Stimulated activated CD4-positive, alpha-beta T cell treated with anti-CD3 and anti-CD28 coated beads, Interleukin-2, amount 100 ng/mL, for 4 hours (primary cell): ENCODE measurements at places on chromosomes 7 and 10.

- DNase-seq = no peak
Measured at GRCh38 chr10:6788731-6789130, 208.7 kb upstream of the PRKCQ start.

GRCh38 chr10:804191-804781 is 114.8 kb upstream of the DIP2C start:
- no peak for DNase-seq

- DNase-seq = no peak
Measured at GRCh38 chr7:122883049-122883680, 3.1 kb downstream of the CADPS2 start.

DNA sequence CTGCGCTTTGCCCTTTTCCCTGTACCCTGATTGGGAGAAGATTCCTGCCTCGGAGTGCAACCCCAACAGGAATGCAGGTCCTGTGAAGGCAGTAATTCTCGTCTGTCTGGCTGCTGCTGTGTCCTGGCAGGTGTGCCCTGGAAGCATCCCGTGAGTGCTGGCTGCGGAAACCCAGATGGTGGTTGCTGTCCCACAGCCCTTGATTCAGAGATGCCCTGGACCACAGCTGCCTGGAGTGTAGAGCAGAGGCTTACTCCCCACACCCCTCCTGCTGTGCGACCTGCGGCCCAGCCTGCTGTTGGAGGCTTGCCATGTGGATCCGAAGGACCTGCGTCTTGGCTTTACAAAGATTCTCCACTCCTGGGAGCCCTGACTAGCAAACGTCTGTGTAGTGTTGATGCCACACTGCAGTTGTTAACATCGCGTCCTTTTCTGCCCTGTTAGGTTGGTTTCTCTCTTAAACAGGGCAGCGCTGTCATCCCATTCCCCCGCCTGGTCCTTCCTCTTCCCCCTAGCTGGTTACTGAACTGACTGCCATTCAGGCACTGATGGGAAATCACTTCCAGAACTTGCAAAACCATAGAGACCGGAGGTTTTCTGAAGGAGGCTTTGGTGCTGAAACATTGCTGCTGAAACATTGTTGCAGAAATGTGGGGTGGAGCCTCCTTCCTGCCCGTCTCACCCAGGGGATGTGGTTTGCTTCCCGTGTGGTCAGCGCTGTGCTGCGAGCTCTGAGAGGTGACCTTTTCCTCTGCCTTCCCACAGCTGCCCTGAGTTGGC is 53.3 kb downstream of the DNAJB6 start:
- no peak for DNase-seq

GRCh38 chr10:17516376-17516775 is 62.0 kb upstream of the ST8SIA6 start:
- no peak for DNase-seq

- DNase-seq = no peak
Measured at GRCh38 chr10:49001870-49002672, 62.4 kb upstream of the LRRC18 start.

DNA sequence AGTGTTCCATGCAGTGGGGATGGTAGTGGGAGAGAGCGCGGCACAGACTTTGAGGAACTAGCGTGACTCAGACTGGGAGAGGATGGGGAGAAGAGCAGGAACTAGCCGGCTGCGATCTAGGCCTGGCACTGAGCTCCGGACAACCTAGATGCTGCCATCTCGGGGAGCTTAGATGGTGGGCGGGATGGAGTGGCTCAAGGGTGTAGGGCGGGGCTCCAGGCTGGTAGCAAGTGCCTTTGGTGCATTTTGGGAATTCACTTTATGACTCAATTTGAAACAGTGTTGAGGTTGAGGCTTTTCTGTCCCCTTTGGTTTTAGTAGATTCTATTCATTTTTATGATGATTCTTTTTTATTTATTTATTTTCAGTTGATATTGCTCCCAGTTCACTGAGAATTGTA is 185.3 kb upstream of the GPR26 start:
- DNase-seq = no peak

DNA sequence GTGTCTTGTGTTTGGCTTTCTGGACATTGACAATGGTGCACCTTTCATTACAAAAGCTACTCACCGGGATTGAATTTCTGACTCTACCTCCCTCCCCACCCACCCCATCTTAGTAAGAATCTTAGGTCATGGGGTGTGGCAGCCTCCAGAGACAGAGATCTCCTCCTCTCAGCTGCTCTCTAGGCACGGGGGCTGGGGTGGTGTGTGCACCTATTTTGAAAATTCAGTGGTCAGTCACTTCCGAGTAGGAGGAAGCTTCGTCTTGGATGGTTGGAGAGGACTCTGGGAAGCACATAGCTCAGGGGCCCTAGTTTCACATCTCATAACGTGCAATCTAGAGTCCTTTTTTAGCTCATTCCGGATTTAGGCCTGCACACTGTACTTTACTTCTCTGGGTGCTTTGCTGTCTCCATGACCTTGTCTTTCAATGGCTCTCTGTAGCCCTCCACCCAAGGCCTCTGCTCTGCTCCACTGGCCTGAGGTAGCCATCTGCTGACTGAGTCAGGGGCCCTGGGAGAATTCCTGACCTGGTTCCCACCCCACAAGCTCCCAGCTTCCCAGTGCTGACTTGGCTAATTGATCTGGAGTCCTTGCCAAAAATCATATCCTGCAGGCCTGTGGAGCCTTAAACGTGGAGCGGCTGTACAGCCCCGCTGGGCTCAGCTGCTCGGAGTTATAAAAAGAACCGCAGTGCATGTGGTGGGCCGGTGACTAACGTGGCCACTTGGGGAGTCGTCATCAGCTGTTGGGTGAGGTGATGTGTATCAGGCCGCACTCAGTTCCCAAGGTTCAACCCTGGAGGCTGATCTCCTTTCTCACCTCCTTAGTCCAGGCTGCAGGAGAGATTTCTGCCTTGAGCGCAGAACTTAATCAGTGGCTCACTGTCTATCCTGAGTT is 19.3 kb upstream of the ADAMTS14 start:
- DNase-seq = no peak

GRCh38 chr10:44856696-44857095 is 54.4 kb upstream of the TMEM72 start:
- DNase-seq = no peak

- DNase-seq = no peak
Measured at GRCh38 chr10:87623191-87623590, 36.5 kb upstream of the PAPSS2 start.

GRCh38 chr10:96014473-96015102 is 28.8 kb upstream of the CCNJ start:
- DNase-seq = no peak

DNA sequence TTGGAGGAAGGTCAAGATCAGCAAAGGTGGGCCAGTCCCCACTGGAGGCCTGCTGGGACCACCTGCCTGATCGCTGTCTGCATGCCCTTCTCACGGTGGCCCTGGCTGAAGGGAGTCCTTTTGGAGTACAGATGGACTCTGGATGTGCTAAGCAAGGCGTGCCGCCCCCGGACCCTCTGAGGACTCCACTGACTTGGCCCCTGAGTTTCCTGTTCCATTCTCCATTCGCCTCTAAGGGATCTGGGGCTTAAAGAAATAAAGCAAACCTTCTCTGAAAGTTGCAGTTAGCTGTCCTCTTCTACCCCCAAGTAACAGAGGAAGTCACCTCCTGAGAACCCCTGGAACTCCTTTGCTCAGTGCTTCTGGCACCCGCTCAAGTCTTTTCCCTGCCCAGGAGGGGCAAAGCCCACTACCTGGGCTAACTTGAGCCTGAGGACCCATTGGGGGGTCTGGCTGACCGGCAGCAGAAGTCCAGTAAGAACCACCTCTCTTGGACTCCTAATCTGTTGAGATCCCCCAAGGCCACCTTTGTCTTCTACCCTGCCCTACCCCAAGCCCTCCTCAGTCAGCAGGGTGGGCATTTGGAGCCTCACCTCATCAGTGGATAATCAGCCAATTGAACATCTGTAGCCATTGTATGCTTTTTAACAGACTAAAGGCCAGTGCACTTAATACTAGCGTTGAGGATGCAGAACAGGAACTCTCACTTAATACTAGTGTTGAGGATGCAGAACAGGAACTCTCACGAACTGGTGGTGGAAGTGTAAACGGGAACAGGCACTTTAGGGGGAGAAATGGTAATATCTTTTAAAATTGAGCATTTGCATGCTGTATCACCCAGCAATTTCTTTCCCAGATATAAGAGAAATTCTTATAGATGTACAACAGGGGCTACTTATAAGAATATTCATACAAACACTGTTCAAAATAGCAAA is 2.2 kb downstream of the TBATA start:
- no peak for DNase-seq

DNA sequence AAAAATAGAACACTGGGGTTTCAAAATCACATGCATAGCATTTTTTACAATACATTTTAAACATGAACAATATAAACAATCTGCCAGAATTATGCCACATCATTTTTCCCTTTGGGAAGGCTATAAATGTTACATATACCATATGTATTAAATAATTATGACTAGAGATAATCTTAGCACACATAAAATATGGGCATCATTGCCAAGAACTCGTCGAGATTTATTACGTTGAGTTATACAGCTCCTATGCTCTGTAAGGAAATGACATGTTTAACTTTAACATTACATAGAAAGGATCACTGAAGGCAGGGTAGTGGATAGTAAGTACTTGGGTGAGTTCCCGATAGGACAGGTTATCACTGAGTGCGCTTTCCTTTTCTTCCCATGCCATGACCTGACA is 267.8 kb downstream of the PARD3 start:
- no peak for DNase-seq

DNA sequence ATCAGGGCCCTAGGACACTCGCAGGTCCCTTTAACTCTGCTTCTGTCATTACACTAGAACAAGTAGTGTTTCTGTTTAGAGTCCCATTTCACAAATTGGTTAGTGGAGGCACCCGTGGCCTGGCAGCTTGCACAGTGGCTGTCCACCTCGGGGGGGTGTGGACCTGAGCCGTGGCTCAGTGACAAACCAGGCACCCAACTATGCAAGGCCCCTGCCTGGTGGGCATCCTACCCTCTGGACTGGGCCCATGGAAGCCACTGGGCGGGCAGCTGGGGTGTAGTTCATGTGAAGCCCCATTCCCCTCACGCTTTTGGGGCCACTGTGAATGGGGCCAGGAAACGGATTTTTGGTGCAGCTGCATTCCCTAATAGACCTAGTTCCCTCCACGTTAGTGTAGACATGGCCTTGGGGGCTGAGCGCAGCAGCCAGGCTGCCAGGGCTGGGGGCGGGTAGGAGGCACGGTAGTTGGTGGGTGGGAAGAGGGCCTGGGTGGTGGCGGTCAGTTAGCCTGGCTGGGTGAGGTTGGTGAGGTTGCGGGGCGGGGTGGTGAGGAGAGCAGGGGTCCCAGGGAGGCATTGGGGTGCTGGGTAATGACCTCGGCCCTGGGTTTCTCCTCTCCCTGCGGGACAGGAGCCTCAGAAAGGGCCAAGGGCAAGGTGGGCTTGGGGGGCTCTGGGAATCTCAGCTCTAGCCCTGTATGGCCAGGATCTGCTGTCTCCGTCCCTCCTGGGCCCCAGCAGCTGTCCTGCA is 18.7 kb downstream of the ZNF316 start:
- no peak for DNase-seq

DNA sequence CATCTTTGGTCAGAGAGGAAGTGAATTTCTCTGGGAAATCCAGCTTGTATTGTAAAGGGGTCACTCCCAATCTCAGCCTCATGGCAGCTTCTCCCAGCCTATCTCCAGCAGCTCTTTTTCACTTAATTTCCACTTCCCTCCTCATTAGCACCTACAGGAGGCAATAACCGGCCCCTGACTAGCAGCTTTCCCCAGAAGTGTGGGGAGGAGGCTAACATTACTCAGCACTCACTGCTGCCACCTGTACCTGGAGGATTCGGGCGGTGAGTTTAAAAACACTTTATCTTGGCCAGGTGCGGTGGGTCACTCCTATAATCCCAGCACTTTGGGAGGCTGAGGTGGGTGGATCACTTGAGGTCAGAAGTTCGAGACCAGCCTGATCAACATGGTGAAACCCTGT is 3.8 kb downstream of the NODAL start:
- no peak for DNase-seq

GRCh38 chr10:60532696-60533468 is 143.2 kb upstream of the ANK3 start:
- DNase-seq = no peak

DNA sequence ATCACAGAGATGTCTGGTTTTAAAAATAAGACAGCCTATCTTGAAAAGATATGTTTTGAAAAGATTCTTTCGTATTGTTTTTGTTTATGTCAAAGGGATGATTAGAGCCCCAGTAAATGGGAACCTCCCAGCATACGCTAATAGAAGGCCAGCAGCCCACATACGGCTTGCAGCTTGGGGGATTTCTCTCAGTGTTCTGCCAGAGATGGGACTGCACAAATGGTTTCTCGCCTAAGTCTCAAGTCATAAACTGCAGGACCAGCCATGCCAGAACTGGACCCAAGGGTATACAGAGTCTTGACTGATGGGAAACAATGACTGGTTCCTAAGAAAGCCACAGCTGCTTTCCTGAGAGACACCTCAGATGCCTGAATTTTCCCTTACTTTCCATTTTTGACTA is 306.9 kb upstream of the DGKB start:
- DNase-seq = no peak

DNA sequence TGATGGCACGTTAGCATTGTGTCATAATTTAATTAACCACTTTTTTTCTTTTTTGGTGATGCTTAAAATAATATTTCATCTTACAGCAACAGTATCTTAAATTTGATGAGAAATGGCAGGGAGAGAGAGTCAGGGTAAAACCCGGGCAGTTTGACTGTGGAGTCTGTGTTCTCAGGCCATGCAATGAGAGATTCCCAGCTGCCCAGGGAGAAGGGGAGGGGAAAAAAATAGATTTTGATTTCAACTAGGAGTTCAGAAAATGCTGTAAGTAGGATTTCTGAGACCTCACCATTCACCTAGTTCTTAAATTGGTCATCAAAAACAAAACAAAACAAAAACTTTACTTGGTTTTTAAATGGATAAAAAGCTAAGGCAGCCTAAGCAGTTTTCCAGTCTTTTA is 37.4 kb upstream of the XPNPEP1 start:
- no peak for DNase-seq

- DNase-seq = no peak
Measured at GRCh38 chr10:119538632-119539358, 3.7 kb downstream of the RGS10 start.

- DNase-seq = no peak
Measured at GRCh38 chr7:29009947-29010346, 51.8 kb upstream of the TRIL start.
